ENCODE measurements at places on chromosomes 5 and 9.

GRCh38 chr9:108991479-108991878 lies 21.8 kb downstream of the CTNNAL1 start:
- DNase-seq = no peak

DNA sequence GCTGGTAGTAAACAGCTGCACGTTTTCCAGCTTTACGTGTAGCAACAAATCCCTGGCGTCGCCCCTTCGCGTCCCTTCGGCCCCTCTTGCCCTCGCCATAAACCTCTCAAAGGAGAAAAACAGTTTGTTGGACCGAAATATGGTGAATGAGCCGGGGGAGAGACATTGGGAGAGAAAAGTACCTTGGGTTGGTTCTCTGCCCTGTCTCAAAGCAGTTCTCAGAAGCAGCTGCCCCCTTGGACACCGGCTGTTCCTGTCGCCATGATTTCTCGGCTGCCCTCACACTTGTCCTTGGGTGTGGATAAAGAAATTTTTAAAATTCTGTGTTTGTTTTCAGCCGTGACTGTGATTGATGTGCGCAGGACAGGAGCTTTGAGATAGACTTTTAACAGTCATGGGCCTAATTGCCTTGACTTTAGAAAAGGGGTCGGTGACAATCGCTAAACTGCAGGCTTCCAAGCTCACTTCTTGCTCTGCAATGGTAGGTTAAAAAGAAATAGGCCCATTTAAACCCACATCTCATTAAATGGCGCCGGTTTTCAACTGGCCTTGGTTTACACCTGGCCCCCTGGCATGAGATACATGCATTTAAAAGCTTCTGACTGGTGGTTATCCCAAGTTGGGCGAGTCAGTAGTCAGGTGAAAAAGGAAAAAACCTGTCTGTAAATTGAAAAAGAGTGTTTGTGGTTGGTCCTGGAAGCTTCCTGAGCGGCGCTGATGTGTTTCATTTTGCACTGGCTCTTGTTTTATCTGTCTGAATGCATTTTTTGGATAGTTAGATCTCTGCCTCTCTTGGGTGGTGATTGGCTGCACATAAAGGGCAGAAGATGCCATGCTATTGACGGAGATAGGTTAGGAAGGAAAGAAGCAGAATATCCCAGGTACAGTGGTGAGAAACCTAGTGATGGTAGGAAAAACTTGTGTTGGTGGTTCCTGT lies 983 bp downstream of the RCL1 start:
- no peak for DNase-seq

DNA sequence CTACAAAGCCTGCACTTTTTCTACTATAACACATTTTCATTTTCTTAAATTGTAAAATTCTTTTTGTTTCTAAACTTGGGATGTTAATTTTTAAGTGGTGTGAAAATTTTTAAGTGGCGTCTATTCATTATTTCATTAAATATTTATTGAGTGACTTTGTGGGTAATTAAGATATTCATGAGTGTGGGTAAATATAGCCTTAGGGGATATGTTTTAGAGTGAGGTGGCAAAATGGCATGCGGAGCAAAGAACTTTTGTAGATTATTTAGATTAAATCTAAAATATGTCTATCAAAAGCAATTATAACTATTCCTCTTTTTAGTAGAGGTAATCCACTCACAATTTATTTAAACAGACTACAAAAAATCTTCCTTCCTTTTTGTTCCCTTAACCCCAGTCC lies 188.4 kb downstream of the PCSK1 start:
- no peak for DNase-seq

DNA sequence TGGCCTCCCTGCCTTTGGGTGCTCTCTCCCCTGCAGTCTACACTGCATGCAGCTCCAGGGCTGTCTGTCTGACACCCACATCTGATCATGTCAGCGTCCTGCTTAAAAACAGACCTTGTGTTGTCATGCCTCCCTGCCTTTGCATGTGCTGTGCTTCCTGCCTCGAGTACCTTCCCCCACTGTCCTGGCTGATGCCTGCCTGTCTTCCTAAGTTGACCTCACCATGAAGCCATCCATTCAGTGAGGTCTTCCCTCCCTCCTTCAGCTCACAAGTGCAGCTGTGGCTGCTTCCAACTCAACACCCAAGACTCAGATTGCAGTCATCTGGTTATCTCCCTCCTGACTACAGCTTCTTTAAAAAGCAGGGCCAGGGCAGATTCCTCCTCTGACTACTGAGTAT lies 5.5 kb downstream of the ANGPTL2 start:
- no peak for DNase-seq

DNA sequence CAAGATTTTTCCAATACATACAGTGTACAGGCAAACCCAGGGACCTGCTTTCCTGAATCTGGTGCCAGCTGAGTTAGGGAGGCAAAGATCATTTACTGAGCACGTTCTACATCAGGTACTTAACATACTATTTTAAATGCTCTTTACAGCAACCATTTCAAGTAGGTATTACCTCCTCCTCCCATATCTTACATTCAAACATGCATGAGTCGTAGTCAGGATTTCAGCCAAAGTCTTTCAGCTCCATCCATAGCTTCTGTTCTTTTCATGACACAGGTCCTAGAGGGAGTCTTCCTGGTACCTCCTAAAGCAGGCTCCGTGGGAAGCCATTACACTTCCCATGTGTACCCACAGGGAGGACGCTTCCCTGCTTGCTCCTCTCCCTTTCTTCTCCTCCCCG lies 11.7 kb downstream of the KCNV2 start:
- no peak for DNase-seq

DNA sequence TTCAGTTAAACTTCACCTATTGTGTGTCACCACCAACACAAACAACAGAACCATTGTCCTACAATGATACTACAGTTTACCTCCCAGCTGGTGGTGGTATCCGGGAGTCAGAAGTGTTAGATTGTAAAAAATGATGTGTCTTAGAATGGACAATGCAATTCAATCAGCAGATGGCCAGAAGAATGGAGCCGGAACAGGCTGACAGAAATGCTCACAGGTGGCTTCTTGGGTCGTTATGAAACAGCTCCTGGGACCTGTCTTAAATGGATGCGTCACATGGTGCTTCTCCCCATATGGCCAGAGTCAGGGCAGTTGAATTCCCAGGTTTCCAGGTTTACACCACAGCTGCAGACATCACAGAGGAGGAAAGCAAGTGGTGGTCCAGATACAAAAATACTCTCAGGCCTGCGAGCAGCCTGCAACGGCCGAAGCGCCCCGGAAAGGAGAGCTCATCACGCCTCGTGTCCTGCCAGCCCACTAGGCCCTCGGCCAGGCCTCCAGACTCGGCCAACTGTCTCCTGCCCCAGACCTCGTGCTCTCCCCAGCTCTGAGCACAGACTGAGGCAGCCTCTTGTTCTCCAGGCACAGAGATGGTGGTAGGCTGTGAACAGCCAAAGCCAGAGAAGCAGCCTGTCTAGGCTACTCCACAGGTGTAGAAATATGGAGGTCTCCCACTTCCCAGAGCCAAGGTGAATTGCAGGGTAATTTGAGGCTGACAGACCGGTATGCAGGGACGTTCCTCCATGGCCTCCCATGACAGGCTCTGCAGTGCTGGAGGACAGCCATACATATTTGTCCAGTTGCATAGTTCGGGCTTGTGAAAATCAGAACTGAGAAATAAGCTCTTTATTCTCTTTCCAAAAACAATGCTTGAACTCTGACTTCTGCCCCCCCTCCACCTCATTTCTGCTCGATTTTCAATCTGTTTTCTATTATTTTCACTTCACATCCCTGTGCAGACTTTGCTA lies 98.5 kb upstream of the SPATA31C2 start:
- peak; percentile 1 for DNase-seq

DNA sequence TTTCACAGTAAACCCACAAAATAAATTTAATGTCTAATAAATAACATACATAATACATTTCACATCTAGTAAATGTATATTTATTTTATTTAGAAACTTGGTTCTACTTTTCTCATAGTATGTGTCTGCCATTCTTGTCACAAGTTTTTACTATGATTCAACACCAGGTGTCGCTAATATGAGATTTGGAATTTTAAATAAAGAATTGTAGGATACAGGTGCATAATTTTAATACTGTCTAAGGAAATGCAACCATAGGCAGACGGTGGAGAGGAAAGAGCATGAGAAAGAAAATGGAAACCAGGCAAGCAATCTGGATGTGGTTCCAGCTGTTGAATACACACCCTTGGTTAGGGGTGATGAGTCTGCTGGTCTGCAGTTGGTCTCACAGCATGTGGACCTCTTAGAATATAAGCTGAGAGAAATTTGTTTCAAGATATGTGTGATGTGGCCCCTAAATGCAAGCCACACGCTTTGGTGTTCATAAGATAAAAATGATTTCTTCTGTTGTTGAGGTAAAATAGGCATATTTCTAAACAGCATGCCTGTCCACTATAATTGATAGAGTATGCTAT lies 114.7 kb upstream of the TXNDC8 start:
- no peak for DNase-seq

DNA sequence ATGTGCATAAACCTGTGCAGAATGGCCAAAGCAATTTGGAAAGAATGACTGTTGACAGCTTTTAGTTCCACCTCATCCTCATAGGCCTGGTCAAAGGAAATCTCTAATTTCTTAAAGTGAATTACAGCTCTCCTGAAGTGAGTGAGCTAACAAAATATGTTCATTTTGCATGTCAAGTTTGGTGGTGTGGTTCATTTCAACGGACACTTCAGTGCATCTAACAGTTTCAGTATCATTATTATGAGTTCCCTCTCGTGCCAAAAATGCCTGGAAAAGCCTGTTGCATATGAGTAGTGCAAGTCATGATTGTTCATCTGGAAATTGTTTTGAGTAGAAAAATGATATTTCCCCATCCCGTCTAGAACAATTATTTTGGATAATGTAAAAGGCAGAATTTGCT lies 53.2 kb upstream of the HMHB1 start:
- DNase-seq = no peak

- DNase-seq = no peak
Observed at GRCh38 chr9:83299094-83299493, 236.2 kb upstream of the RASEF start.

GRCh38 chr5:134995850-134996402 lies 28.2 kb downstream of the CATSPER3 start:
- DNase-seq = no peak

DNA sequence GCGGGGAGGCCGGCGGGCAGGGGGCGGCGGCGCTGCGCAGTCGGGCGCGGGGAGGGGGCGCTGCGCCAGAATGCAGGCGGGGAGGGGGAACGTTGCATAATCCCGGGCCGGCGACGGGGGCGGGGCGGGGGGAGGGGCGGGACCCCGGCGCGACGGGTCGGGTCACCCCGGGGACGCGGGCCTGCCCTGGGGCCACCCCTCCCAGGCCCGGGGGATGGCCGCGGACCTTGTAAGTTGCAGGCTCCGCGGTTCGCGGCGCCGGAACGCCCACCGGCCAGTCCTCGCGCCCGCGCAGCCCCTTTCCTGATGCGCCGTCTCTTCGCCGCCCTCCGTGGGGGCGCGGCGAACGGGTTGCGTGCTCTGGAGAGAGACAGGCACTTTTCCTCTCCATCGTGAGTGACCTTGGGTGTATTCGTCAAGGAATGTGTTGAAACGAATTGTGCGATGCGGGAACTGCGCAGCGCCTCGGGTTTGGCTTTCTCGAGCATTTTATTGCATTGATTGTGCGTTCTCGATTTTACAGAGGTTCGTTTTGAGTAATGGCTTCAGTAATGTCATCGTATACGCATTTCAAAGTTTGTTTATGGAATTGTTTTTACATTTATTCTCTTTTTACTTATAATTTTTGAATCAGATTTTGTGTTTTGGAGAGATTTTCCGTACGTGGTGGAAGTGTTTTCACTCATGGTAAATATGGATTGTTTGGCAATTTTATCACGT lies 802 bp downstream of the SPIN1 start:
- DNase-seq = peak; percentile 56

DNA sequence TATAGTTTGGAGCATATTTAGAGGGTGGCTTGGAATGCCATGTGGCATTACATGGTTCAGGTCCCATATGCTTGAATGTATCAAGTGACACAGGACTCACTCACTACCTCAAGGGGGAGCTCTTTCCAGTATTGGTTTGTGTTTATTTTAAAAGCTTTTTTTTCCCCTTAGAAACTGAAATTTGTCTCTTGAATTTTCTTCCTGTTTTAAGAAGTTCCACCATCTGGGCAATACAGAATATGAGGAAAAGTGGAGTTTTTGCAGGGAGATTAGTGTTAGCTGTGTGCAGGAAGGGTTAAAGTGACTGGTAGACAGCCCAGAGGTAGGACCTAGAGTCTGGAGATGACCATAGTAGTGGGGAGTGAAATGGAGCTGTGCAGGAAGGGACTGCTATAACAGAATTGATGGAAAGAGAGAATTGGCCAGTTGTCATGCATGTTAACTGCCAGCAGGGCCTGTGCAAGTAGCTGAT lies 36.6 kb downstream of the CTNNA1 start:
- DNase-seq = peak; percentile 46

GRCh38 chr5:168320805-168321204 lies 29.4 kb downstream of the WWC1 start:
- no peak for DNase-seq

- DNase-seq = peak; percentile 76
Observed at GRCh38 chr5:41856644-41857491, 13.4 kb downstream of the OXCT1 start.

DNA sequence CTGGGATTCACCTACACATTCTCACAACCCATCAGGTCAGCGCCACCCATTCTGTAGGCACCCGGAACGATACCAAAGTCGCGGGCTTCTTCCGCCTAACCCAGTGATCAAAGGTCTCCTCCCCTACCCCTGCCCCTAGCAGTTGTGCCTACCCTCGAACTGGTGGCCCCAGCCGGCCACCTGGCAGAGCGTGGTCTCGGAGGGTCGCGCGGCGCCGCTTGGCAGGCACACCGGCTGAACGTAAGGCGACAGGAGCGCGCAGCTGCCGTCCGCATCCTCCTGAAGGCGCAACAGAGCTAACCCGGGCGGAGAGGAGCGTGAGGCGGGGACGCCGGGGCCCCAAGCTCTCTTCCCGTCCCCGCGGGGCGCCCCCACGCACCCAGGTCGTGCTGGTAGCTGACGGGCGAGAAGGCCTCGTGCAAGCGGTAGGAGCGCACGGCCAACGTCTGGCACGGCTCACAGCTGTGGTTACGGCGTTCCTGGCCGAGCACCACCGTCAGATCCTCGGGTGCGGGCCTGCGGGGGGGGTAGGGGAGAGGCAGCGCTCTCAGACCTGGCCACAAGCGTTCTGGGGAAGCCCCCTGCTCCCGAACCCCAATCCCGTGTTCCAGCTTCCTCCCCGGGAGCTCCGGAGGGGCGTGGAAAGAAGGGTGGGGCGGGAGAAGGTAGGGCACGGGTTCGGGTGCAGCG lies 2.8 kb upstream of the PFN3 start:
- peak; percentile 54 for DNase-seq

- no peak for DNase-seq
Observed at GRCh38 chr5:172234031-172234430, 40.1 kb downstream of the EFCAB9 start.

Data from NCI-H2171 treated with DMSO at 0.1 percent for 48 hours (cell line).